ENCODE measurements at places on chromosomes 2 and 18.

DNA sequence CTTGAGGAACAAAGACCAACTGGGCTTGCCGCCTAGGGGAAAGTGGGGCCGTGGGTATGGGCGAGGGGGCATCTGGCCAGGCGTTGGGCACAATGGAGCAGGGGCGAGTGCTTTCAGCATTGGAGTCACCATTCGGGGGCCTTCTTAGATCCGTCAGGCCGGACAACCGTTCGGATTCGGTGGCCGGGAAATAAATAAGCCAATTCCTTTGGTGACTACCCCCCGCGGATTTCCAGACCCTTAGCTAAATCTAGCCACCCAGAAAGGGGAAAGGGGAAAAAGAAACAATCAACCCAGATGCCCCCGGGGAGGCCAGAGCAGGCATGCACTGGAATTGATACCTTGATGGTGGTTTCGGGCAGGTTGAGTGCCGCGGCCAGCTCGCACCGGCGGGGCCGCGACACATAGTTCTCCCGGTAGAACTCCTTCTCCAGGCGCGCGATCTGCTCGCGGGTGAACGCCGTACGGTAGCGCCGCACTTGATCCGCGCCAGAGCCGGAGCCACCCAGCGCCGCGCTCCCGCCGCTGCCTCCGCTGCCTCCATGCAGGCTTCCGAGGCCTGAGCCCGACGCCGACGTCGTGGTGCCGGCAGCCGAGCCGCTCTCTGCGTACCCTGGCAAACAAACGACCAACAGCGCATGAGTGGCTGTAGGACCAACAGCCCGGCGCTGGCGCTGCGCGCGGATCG is 1.8 kb downstream of the EVX2 start:
- DNase-seq: no peak

DNA sequence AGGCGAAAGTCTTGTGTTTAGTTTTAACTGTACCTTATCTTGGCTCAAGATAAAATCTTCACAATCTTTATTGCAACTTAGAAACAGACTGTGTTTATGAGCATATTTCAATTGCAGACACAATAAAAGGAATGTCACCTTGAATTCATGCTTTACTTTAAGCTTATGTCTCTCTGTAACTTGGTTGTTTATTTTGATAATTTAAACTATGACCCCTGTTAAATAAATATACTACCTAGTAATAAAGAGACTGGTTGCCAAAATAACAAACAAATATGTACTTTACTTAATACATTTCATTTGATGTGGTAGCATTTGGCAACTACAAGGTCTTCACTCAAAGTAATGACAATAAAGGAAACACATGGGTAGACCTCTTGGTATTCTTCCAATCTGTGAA is 202.6 kb downstream of the KCNJ3 start:
- DNase-seq: no peak

- no peak for DNase-seq
These were observed 18.3 kb upstream of the MAP4K4 start for GRCh38 chr2:101679037-101679726.

DNA sequence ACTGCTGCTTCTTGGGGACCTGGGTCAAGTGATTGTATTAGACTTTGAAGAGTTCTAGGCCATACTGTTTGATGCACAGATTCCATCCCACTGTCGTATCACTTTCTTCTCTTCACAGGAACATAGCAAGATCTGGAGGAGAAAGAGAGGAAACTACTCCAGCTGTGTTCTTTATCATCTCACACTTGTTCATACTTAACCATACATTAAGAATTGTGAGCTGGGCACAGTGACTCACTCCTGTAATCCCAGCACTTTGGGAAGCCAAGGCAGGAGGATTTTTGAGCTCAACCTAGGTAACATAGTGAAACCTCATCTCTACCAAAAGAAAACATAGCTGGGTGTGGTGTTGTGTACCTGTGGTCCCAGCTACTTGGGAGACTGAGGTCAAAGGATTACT is 111.7 kb downstream of the PARD3B start:
- no peak for DNase-seq

GRCh38 chr2:119694845-119695521 is 16.0 kb downstream of the TMEM177 start:
- peak; percentile 29 for DNase-seq

DNA sequence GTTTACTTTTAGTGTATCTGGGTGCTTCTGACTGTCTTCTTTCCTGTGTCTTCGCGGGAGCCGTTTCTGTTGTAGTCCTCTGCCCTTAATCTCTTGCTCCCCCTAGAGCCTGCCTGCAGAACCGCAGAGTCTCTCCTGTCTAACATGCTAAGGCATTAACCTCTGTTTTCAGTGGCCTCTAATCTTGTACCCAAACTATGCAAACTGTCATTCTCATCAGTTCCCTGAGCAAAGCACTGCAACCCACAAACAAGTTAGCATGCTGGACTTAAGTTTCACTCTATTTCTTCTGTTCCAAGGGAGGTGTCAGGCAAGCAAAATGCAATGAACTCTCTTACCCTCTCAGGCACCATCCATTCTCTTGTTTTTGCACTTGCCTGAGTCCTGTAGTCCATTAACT is 138.4 kb downstream of the OTX1 start:
- no peak for DNase-seq

- DNase-seq: no peak
These were observed 339.3 kb downstream of the HRH4 start for GRCh38 chr18:24799720-24800119.

DNA sequence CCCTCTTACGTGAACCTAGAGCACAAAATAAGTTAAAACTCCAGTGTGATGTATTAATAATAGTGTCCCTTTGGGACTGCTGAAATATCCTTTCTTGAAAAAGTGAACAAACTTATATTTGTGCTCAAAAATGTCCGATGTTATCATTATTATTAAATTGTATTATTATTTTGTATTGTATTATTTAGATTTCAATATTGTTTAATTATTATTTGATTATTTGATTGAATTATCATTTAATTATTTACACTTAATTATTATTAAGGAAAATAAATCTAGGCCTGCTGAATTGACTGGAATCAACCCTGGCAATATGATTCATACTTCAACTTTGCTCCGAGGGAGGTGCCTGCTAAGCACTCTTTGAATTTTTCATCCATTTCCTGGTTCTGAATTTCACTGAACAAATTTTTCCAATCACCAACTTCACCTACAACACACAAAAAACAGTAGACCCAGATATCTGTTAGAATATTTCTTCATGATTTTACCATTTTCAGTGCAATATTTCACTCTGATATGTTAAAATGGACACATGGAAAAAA is 10.9 kb upstream of the EIF2AK2 start:
- no peak for DNase-seq

DNA sequence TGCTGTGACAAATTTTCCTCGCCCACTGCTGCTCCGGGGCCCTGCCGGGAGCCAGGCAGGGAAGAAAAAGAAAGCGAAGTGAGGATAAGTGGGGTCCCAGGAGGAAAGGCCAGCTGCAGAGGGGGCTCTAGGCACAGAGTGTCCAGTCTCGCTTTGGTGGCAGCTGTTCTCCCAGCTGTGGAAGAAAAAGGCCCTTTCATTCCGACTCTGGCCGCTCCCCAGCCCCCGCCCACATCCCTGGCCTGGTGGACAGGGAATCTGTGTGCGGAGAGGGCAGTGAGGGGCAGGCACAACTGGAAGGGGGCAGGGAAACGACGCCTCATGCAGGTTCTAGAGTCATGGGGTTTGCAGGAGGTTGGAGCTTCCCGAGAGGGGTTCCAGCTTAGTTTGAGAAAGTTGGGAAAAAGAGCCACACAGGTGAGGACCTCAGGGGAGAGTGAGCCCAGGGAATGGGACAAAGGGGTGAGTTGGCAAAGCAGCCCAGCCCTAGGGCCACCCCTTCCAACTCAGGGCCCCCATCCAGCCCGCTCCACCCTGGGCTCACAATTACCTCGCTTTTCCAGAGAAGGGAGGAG is 1.8 kb downstream of the RTKN start:
- peak; percentile 88 for DNase-seq

DNA sequence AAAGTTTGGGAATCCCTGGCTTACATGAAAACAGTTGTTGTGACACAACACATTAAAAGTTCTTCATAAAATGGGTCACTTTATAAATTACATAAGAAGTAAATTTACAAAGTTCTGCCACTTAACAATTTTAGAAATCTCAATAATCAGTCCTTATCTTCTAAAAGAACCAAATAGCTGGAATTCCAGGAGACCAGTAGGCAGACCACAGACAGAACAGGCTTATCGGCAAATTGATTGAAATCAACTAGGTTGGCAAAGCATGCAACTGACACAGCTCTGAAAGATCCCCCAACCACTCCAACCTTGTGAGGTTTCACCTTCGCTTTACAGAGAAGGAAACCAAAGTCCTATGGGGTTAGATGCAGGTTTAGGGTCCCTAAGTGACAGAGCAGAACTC is 103.0 kb downstream of the DNER start:
- DNase-seq: no peak
